Right lobe of liver (tissue), 6 donors: ENCODE measurements at places on chromosomes 2 and 18. TPM values are rescaled to one million over a fixed set of nuclear protein-coding genes. Genes with fewer than 3 reads are reported as not detected.

The CNTNAP5 gene
- not detected for total RNA-seq

- no peak overlapping the region for H3K4me3 ChIP-seq
- DNase-seq, result no peak
- no peaks in the 10 kb centered on the region for H3K4me1 ChIP-seq
- H3K27me3 ChIP-seq, result no peaks in the 10 kb centered on the region
- no peak overlapping the region for H3K27ac ChIP-seq
Measured at GRCh38 chr2:191747170-191747530, 69.2 kb downstream of the NABP1 start.

DNA sequence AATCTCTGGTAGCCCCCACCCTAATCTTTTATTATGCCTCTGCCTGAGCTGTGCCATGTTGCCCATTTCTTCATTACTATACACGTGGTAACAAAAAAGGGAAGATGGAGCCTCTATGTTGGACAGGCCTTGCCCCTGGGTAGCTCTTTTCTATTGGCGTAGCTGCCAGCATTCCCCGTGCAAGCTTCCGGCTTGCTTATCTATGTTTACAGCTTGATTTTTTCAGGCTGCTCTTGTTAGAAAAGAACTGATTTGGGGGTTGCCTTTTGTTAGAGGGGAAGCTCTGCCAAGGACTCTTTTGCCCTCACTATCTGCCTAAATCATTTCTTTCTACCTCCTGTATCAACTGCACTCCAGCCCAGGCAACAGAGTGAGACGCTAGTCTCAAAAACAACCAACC is 45.5 kb upstream of the ZSWIM2 start:
- DNase-seq, result no peak
- no peak overlapping the region for H3K27ac ChIP-seq
- no peaks in the 10 kb centered on the region for H3K27me3 ChIP-seq
- H3K4me1 ChIP-seq, result no peaks in the 10 kb centered on the region
- no peak overlapping the region for H3K4me3 ChIP-seq
- no peaks in the 10 kb centered on the region for H3K36me3 ChIP-seq

- DNase-seq, result no peak
- H3K27ac ChIP-seq, result no peak overlapping the region
- no peaks in the 10 kb centered on the region for H3K36me3 ChIP-seq
- H3K27me3 ChIP-seq, result no peaks in the 10 kb centered on the region
- H3K4me3 ChIP-seq, result no peak overlapping the region
Measured at GRCh38 chr2:111250448-111251030, 129.8 kb downstream of the BCL2L11 start.

DNA sequence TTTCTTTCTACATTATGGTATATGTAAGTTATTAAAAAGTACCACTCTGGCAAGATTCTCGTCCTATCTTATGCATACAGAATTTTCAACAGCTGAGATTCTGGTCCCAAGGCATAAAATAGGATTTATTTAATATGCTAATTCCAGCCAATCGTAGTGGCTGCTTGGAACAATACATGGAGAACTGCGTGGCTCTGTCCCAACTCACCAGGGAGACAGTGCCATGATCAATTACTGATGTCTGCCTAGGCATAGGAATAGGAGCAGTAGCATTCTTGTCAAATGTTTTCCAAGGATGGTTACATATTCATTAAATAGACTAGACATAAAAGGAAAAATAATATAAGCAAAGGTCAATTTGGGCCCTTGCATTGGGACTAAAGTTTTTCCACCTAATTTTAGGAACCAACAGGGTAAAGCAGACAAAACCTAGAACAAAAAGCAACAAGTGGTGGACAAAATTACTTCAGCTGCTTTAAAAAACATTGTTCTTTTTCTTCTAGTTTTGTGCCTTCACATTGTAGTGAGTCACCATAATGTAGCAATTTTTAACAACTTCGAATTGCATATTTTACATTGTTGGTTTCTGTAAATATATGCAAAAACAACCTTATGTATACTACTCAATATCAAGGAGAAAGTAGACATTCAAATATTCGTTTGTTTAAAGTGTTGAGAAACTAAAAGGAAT is 232.8 kb upstream of the ATP5MC3 start:
- no peaks in the 10 kb centered on the region for H3K27me3 ChIP-seq
- no peak overlapping the region for H3K27ac ChIP-seq
- H3K36me3 ChIP-seq, result no peaks in the 10 kb centered on the region
- H3K4me3 ChIP-seq, result no peak overlapping the region
- no peak for DNase-seq
- H3K4me1 ChIP-seq, result no peaks in the 10 kb centered on the region
